ENCODE measurements at places on chromosomes 12 and 14.

DNA sequence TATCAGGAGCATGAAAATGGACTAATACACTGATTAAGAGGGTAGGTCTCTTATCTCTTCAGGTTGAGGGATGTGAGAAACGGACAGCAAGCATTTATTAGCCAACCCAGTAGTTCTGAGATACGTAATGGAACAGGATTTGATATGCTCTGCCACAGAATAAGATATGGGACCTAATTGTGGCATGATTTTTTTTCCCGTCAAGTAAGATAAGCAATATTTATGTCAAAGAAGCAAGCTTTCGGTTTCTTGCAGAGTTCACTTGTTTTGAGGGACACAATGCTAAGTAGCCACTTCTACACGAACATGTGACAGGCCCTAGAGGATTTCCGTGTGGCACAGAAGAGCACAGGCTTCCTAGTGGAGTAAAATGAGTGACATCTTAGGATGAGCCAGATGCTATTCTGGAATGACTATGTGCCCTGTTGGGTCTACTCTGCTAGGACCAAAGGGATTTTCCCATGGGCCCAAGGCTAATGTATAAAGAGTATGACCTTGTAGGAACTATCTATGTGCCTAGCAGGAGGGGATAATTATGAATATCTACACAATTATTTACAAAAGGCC is 57.9 kb downstream of the SLC38A1 start:
- peak; percentile 69 for DNase-seq

- peak; percentile 53 for DNase-seq
Observed at GRCh38 chr12:103829092-103829491, 11.9 kb downstream of the NT5DC3 start.

DNA sequence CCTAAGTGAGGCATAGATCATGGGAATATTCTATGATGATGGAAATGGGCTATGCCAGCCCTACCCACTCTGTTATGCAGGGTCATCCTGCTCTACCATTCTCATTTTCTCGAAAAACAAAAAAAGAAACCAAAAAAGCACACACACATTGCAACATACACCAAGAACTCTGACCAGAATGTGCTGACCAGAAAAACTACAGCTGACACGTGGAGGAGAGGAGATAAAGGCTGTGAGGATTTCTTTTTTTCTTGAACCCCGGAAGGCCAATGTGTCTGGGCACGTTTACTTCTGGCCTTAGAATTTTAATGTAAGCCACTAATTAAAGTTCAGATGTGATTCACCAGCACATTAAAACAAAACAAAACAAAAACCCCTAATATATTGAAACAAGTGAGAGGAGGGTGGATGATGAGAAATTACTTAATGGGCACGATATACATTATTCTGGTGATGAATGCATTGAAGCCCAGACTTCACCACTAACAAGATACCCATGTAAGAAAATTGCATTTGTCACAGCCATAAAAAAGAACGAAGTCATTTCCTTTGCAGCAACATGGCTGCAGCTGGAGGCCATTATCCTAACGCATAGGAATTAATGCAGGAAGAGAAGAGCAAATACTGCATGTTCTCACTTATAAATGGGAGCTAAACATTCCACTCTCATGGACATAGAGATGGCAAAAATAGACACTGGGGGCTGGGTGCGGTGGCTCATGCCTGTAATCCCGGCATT is 66.3 kb upstream of the PLEKHG3 start:
- peak; percentile 53 for DNase-seq

DNA sequence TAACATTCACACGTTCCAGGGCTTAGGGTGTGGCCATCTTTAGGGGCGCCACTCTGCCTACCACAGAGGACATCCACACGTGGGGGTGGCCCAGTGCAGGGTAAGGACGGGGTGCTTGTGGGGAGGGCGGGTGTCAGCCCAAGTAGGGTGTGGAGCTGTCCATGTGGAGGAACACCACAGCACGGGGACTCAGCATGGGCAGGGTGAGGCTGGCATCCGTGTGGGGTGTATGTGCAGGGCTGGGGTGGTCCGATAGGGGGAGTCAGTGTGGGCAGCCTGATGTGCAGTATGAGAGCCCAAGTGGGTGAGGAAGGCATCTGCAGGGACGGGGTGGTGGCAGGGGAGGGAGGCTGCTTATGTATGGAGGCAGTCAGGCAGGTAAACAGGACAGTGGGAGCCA is 17.7 kb downstream of the PSMC1 start:
- no peak for DNase-seq

GRCh38 chr14:93410021-93410420 is 20.7 kb upstream of the UNC79 start:
- no peak for DNase-seq

DNA sequence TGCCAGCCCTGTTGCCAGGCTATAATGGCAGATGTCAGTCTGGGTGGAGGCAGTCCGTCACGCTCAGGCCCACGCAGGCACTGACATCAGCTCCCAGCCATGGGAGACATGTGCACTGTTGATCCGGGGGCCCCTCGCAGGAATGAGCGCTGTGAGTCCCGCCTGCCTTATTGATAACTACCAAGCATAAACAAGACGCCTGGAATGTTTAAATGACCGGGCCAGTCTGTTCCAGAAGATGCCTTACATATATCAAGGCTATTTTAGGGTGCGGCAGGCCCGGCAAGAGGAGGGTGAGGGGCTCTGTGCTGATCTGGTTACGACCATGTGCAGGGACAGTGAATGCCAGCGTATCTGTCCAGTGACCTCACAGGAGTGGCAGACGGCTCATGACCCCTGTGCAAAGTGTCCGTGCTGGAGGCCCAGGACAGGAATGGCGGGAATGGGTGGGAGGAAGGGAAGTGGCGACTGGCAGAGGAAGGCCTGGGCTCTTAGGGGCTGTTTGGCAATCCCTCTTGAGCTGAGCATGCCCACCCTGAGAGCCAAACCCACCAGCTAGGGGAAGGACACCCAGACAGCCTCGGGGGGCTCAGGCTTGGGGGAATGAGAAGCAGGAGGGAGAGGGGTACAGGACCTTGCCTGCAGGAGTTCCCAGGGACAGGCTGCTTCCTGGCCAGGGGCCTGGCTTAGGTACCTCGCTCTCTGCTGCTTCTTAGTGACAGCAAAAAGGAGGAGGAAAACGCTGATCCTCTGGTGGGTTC is 49.3 kb downstream of the DLK1 start:
- DNase-seq, result no peak

- DNase-seq, result peak; percentile 15
Observed at GRCh38 chr12:116130431-116130830, 147.1 kb downstream of the MED13L start.

DNA sequence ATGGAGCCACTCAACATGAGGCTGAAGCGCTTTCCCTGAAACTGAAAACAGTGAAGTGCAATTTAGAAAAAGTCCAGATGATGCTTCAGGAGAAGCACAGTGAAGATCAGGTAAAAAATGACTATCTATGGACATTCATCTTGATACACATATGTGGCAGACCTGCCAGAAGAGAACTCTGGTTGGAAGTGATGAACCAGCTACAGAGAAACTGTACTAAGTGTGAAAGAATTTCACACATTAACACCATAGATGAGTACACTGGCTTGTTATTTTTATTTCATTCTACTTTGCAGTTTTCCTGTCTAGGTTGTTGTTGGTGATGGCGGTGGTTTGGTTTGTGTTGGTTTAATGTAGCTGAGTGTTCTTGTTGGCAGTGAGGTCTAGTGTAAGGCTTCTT is 174.7 kb downstream of the ESR2 start:
- DNase-seq, result no peak

- no peak for DNase-seq
Observed at GRCh38 chr14:99081156-99081765, 190.7 kb downstream of the BCL11B start.

DNA sequence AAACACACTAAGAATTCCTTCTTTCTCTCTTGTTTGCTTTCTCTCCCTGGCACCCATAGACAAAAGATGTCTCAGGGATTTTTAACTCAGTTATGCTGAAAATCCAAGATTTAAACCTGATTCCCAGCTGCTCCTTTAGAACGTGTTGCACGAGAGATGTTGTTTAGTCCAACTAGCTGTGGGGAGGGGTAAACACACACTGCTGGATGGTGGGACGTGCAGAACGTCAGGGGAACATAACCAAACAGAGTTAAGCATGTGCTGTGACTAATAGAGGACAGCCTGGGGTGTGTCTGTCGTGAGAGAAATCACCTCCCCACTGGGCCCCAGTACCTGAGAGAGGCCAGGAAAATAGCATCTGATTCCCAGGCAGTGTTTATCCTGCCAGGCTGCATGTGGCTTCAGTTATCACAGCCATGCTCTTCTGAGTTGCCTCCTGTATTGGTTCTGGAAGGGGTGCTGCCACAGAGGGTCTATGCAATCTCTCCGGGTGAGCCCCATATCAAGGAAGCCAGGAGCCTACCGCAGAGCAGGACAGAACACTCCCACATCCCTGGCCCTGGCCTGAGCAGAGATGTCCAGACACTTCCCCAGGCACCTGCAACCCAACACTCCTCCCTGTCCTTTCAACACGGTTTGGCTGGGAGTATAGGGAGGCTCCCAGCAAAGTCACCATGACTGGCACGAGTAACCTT is 112.7 kb upstream of the EGLN3 start:
- DNase-seq, result no peak

DNA sequence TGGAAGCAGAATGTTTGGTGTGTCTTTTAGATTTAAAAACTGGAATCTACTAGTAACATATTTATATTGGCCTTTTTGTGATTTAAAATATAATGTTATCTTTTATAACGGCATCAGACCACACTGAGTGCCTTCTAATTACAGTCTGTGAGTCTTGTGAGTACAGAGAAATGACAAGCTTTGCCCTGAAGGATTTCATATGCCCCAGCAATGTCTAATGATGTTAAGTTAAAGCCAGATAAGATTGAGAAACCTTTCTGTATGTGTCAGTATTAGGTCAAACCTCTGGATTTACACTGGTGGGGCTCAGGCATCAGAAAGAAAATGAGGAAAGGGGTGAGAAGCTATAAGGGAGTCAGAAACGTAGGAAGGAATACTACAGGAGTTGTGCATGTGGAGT is 25.2 kb downstream of the PLEKHA5 start:
- peak; percentile 20 for DNase-seq

- peak; percentile 60 for DNase-seq
Observed at GRCh38 chr12:129193263-129193871, 340.1 kb downstream of the GLT1D1 start.
